ENCODE measurements at places on chromosomes 4 and X.

GRCh38 chr4:15400981-15401671 is 26.7 kb upstream of the C1QTNF7 start:
- DNase-seq = no peak

- DNase-seq = no peak
These were observed 82.9 kb upstream of the TMEM150C start for GRCh38 chr4:82644734-82645126.

DNA sequence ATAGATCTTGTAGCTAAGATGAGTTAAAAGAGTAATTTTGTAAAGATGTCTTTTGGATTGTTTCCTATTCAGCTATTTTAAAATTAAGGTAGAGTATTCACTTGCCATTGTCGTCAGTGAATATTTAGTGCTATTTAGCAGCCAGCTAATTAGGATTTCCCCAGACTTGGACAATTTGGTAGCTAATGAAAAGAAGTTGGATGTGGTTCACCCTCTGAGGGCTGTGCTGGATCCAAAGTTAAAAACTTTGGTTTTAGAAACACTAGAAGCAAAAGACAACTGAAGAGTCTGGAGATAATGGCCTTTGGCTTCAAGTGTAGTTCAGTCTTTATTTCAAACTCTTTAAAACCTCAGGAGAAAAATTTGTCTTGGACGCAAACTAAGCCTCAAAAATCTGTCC is 41.3 kb downstream of the ATG4A start:
- no peak for DNase-seq

DNA sequence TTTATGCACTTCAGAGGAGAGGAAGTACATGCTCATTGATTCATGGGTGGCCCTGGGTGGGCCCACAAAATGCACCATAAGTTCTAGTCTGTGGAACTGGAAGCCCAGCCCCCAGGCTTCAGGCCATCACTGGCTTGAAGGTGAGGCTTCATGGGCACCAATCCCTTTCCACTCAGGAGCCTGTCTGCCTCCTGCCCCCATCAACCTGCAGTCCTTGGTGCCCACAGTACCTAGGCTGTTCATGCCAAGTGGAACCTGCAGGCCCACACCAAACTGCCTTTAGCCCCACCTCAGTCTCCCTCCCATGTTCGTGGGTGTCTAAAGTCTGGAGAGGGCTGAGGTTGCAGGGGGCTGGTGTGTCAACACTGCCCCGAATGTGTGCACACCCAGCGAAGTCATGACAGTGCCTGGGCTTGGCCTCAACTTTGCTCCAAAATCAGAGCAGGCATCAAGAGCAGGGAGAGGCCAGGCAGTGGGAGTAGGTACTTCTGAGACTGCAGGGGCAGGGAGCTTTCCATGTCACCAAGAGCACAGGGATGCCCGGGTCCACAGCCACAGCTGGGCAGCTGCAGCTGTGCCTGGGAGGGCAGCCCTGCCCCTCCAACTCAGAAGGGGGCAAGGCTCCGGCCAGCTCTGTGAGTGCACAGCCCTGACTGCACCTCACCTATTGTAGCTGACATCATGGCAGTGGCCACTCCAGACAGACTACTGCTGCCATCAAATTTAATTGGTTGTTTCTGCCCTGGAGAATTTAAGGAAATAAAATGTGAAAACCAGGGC is 1250.4 kb upstream of the IGFBP7 start:
- DNase-seq = no peak

DNA sequence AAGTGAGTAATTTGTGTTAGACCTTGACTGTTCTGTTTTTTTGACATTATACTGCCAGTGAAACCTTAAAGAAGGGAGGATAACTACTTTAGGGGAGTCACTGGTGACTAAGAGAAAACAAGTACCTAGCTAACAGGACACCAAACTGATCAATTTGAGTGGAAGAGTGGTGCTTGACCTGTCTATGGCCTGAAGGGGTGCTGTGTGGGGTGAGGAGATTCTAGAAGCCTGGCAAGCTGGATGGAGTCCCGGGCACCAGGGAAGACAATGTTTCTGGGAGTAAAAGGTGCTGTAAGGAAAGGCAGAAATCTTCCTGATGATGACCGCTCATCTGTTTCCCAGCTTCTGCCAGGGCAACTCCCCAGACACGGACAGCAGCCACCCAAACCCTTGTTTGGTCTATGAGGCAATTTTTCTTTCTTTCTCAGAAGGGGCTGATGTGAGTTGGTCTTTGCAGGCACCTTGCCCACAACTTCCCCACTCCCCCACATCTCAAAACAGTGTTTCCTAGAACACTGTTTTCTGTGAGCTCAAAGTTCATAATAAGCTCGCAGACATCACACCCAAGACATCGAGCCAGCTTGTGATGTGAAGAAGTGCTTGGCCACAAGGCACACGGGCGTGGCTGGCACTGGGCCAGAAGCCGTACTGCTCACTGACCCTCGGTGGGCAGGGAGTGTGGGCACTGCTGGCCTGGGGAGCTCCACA is 4.6 kb downstream of the TXK start:
- no peak for DNase-seq

GRCh38 chrX:106612393-106612763 is 600 bp downstream of the RADX start:
- DNase-seq = no peak

DNA sequence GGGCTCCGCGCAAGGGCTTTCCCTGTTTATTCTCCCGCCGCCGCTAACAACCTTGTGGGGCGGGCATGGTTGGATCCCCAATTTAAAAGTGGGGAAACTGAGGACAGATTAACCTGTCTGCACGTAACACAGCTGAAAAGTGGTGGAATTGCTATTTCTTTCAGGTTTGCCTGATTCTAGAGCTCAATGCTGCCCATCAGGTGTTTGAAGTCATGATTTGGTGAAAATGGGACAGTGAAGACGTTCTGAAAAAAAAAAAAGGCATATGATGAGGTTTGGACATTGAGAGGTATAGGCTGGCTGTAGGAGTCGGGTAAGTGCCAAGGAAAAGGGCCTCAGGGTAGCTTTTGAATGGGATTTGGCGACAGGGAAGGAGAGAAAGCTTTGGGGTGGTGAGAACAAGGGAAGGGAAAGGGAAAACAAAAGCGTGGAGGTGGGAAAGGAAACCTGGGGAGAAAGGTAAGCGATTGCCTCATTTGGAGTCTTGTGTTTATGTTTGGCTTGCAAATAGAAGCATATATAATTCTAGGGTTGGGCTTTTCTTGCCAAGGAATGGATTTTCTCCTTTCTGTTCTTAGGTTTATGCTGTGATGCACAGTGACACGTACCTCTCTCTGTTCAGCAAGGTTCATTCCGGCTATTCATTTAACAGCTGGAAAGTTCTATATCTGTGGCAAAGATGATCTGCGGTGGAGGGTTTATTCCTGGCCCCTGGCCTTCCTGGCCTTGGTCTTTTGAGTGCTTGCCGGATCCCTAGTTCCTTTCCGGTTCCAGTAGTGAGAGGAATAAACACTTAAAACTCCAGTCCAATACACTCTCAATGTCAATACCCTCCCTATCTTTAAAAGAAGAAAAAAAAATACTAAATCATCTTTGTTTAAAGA is 2.4 kb upstream of the STIM2 start:
- no peak for DNase-seq

DNA sequence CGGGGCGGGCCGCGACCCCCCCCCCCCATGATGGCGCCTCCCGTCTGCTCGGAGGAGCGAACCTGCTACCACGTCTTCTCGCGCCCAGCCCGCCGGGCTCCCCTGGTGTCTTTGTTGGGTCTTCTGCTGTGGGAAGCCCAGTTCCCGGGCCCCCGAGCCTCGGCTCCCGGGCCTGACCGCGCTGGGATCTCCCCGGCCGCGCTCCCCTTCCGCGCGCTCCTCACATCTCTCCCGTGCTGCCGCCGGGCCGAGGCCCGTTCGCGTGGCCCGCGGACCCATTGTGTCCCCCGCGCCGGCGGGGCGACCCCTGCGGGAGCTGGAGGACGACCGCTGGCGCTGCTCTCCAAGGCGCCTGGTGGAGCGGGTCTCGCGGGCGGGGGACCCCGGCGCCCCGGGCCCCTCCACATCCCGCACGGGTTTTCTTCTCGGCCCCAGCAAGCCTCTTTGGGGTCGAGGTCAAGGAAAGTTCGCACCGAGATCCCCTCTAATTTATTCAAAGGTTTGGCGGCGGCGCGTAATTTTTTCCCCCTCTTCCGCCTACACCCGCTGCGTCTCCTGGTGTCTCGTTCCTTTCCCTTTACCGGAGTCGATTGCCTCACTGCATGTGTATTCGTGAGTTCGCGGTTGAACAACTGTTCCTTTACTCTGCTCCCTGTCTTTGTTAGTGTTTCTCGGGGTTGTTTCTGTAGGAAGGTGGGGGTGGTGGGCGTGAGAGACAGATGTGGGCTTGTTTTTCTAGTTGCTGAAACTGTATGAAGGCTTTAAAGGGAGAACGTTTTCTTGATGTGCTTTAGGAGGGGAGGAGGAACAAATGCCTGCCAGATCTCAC is 770 bp downstream of the SMAD1 start:
- DNase-seq = peak; percentile 54

GRCh38 chr4:185005219-185005819 is 13.0 kb upstream of the HELT start:
- peak; percentile 55 for DNase-seq

- no peak for DNase-seq
These were observed 108.1 kb downstream of the ATG4A start for GRCh38 chrX:108199691-108200090.

DNA sequence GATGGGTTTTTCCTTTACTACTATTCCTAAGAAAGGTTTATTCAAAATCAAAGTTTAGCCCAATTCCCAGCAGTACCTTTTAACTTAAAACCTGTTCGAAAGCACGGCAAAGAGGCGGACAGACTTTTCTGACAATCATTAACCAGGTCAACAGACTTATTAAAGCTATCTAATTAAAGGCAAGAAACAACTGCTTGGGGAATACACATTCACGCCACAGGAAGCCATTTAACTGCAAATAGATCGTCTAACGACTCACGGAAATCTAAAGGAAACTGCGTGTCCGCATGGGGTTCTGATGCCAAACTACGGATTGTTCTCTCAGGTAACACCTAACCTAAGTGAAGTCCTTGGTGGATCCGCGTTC is 663 bp upstream of the USP53 start:
- DNase-seq = no peak

DNA sequence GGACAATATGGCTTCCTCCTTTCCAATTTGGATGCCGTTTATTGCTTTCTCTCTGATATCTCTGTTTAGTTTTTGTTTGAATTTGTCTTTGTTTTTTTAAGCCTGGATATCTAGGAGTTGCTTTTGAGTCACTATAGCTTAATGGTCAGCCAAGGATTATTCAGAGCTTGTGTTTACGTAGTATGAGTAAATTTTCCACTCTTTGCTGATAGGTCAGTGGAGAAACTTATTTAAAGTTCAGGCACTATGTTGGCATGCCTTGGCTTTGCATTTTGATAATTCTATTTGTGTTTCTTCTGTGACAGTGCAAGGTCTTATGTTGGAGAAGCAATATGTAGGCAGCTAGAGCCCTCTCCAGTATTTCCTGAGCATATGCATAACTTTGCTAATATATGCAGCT is 315.2 kb downstream of the GRID2 start:
- no peak for DNase-seq

GRCh38 chr4:112648263-112649054 is 11.5 kb downstream of the LARP7 start:
- DNase-seq = no peak

DNA sequence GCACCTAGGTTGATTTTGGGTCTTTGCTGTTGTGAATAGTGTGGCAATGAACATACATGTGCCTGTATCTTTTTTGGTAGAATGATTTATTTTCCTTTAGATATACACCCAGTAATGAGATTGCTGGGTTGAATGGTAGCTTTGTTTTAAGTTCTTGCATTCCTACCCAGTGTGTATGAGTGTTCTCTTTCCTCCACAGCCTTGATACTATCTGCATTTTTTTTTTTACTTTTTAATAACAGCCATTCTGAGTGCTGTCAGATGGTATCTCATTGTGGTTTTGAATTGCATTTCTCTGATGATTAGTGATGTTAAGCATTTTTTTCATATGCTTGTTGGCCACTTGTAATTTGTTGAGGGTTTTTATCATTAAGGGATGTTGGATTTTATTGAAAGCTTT is 351.8 kb upstream of the GNPDA2 start:
- DNase-seq = no peak

GRCh38 chrX:131046596-131046995 is 11.6 kb upstream of the ARHGAP36 start:
- DNase-seq = no peak

DNA sequence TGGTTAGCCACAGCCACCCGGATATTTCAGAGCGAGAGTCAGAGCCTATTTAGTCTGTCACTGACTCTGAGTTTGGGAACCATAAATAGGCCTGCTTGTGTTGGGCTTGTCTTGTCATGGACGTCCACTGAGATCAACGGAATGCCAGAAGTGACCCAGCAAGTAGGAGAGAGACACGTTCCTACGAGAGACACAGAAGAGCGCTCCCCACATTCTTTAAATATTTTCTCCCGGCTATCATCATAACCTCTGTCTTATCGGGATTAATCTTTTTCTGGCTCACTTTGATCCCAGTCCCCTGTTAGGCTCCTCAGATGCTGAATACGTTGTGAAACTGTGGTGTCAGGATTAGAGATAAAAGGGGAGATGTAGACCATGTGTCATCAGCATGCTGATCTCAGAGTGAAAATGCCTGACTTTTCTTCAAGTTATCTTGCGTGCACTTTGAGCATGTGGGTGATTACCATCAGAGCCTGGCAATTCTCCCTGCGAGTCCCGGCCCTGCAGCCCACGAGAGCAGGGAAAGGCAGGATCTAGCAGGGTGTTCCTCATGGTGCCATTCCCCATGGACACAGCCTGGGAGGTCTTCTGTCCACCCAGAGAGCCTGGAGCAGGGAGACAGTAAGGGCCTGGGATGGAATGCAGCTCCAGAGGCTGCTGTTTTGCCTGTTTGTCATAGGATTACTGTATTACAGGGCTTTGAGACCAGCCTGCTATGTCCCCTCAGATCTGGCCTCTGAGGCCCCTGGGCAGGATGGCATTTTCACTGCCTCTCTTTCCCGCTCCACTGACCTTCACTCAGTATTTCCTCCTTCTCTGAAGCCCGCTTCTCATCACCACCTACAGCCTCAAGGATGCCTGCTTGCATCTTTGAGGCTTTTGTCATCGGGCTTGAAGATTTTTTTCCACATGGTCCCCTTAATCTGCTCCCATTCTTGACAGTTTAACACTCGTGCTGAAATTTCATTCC is 2.8 kb upstream of the TENM3 start:
- DNase-seq = no peak

DNA sequence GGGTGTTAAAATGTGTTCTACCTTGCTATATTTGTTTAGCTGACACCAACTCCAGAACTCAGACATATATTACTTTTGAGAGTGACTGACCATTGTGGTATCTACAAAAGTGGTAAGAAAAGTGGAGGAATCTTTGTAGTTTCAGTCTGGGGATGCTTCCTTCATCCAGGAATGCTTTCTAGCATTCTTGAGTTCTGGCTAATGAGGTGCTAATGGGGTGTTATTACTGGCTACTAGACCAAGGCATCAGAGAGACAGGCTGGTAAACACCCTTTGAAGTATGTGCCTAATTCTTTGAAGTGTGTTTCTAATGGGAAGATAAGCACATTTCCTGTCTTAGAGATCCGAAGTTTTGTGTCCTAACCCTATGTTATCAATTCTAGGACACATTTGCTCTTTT is 310.4 kb downstream of the SPRY1 start:
- no peak for DNase-seq

DNA sequence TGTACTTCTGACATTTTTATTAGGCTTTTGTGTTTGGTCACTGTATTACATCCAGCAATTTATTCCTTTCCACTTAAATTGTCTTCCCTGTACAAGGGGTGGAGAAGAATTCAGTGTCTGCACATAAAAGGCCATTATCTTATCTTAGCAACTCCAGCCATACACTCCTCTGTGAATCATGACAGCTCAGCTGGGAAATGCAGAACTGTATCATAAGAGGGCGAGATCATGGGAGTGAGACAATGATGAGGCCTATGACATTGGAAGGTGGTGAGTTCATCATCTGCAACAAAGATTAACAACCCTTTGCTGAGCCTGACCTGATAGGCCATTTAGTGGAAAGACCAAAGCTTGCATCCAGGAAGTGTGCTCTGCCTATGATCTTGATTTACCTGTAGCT is 33.3 kb downstream of the SLIT2 start:
- DNase-seq = no peak

All from stimulated activated CD8-positive, alpha-beta memory T cell treated with anti-CD3 and anti-CD28 coated beads, Interleukin-12 subunit alpha, Interleukin-12 subunit beta, amount 100 ng/mL, for 4 hours (primary cell).